SHP77 treated with DMSO at 0.1 percent for 48 hours (cell line): ENCODE measurements at places on chromosomes 2 and 18.

DNA sequence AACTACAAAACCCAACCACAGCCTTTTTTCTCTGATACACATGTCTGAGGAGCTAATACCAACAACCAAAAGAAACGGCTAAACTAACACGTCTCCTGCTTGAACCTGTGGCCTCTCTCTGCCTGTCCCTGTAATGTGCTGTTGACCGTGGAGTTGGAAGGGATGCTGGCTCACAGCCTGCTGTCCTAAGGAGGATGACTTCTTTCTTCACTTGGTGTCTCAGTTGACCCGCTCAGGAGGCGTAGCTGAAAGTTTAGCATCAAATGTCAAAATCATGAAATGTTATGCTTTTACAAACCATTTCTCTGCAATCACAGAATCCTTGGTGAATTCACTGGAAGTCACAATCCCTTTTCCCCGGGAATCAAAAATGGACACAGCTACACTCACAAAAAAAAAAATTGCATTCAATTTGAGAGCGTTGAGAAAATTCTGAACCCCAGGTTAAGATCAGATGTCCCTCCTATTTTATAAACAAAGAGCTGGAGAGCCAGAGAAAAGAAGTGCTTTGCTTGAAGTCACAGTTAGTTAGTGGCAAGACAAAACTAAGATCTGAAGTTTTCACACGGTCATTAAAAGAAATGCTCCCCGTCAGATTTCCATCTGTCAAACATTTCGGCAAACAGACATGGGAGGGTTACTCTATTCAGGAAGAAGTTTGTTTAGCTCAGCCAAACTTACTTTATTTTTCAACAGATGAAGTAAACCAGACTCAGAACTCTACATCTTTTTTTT is 74.3 kb downstream of the IRS1 start:
- DNase-seq = no peak

GRCh38 chr18:72742002-72742401 is 125.8 kb downstream of the NETO1 start:
- DNase-seq = no peak

- DNase-seq = no peak
Observed at GRCh38 chr18:79955302-79956075, 4.0 kb upstream of the SLC66A2 start.

DNA sequence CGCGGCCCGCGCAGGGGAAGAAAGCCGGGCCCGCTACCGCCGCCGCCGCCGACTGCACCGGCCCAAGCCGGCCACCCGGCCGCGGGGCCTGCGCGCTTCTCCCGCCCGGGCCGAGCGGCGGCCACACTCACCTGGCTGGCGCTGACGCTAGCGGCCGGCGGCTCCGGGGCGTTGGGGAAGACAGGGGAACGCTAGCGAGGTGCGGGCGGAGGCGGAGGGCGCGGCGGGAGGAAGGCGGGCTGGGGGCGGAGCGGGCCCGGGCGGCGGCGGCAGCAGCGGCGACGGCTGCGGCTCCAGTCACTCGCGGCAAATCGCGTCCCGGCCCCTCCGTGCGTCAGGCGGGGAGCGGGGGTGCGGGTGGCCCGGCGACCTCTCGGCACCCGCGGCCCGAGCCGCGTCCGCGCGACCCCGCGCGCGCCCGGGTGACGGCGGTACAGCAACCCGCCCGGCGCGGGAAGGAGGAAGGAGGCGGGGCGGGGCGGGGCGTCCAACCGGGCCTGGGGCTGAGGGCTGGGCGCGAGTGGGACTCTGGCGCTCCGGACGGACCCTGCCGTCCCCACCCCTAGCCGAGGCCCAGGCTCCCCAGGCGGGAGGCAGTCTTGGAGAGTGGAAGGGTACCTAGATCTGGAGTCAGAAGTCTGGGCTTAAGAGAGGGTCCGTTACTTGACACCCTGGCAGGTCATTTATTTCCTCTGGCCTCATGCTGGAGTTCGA is at the start of gene SESTD1:
Gene SESTD1 (minus strand): TSS at position 465 of the 714 bp plus-strand sequence. CDS start 72,991 bp downstream, outside the sequence.
- no peak for DNase-seq

DNA sequence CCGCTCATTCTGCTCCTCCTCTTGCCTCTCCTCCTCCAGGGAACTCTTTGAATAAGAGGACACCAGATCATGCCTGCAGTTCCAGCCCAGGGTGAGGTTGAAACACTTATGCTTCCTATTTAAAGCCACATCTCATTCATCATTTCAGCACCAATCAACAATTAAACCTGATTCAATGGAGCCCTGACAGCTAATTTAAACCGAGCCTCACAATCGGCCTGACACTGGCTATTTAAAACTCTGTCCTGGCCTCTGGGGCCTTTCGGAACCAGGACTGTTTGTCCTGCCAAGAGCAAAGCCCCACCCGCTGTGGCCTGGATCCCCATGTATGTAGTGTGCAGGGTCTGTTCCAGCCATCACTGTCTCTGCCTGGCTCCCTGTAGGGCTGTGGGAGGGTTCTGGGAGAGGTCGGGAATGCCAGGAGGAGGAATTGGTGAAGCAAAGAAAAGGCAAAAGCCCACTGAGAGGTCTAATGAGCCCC is 97.4 kb downstream of the MCFD2 start:
- no peak for DNase-seq

DNA sequence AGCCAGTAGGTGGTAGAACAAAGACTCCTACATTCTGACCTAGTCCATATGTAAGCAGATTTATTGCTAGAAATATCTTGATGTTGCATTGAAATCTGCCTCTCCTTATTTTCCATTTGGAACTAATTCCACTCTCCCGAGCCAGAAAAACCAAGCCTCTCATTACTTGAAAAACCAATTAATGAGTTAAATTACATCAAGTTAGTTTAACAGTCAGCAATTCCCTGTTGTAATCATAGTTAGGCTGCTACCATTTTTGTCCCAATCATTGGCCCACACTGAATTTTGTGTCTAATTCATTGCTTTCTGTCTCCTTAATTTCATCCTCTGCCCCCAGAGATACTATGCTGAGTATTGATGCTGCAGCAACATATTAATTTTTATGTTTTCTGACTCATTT is 168.3 kb upstream of the TNP1 start:
- DNase-seq = no peak

GRCh38 chr2:235091421-235091820 is 139.6 kb downstream of the SH3BP4 start:
- DNase-seq = no peak

DNA sequence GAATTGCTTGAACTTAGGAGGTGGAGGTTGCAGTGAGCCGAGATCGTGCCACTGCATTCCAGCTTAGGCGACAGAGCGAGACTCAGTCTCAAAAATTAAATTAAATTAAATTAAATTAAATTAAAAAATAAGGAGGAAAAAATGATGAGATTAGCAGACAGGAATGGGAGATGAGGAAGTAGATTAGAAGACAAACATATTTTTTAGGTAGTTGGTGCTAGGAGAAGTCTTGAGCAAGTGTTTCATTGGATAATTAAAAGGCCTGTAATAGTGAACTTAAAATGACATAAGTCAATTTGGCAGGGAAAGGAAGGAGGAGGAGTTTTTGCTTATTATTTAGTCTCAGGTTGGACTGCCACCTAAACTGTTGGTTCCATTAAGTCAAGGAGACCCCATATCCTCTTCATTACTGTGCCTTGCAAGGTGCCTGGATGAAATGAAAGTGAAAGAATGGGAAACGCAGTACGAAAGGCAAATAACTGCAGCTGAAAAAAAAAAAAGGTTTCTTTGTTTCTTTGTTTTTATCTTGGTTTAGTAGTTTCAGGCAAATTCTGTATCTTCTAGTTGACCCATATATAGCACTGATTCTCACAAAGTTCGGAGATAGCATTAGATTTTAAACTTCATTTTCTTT is 162.0 kb downstream of the SLC8A1 start:
- no peak for DNase-seq

DNA sequence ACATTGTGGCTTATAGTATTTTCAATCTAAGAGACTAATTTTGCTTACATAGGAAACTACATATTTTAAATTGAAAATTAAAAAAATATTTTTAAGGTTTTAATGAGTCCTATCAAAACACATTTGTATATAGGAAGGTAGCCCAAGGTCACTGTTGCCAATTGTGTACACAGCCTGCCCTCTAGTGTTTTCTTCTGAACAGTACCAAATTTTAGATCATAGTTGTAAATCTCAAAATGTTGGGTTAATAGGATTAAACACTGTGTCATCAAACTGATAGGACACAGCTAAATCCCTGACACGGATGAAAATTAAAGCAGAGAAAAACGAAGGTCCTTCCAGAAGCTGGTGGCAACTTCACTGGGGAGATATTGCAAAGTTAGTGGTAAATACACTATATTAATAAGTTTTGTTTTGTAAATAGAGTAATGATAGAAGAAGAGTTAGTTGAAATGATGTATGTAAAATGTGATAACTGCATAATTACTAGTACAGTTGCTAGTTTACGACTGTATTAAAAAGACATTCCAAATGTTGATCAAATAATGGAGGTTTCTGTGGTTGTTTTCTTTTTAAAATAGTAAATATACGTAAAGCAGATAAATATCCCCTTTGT is 19.7 kb downstream of the CLUL1 start:
- DNase-seq = no peak

DNA sequence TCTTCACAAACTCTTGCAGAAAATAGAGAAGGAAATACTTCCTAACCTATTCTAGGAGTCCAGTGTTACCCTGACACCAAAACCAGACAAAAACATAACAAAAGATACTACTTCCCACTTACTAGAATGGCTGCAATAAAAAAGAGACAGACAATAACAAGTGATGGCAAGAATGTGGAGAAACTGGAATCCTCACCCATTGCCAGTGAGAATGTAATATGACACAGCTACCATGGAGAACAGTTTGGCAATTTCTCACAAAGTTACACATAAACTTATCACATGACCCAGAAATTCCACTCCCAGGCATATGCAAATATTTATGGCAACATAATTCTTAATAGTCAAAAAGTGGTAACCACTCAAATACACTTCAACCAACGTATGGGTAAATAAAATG is 209.8 kb upstream of the CTAGE1 start:
- no peak for DNase-seq

GRCh38 chr2:181679544-181679979 is 755 bp downstream of the NEUROD1 start:
- no peak for DNase-seq

DNA sequence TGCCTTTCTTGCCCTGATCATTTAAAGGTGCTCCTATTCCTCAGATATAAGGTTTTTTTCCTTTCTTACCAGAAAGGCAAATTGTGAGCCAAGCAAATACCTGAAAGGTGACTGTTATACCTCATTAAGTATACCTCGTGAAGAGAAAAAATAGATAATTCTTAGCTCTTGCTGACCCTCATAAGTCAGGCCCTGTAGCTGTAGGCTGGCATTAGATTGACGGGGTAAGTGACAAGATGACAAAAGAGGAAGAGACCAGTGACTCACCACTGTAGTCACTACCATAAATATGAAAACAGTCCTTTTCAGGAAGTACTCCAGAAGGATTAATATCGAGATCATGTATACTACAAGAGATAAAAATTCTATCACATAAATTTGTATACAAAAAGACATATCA is 104.6 kb downstream of the PTPN4 start:
- DNase-seq = no peak

- DNase-seq = no peak
Observed at GRCh38 chr2:212359425-212360067, 179.1 kb downstream of the ERBB4 start.

GRCh38 chr2:222738809-222739208 is 67.4 kb downstream of the MOGAT1 start:
- no peak for DNase-seq

DNA sequence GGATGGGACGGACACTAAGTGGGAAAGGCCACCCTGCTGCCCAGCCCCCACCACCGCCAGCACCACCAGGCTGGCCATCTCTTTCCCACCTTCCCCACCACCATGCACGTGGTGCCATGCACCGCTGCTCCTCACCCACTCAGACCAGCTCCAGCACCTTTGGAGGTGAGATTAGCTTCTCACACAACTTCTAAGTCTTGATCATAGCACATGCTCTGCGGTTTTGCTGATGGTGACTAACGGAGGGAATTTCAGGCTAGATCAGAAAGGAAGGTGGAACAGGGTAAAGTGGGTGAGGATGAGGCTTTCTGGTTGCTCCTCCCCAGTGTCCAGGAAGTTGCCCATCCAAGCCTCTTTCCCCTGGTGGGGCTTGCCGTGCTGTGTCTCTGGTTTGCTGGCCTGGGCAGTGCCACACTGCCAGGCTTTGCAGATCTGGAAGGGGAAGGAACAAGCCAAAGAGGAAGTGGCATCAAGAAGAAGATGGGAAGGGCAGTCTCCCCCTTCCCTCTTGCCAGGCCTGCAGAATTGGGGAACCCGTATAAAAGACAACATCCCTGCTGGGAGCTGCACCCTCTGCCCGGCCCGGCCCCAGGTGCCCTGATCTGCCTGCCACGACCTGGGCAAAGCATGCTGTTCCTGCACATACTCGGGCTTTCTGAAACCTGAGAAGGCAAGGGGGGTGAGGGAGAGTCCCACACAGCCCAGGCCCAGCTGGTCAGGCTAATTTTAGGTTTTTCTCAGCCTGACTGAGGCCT is 44.3 kb upstream of the CAB39 start:
- peak; percentile 5 for DNase-seq

GRCh38 chr2:201654616-201655384 is 11.5 kb upstream of the TMEM237 start:
- DNase-seq = no peak

DNA sequence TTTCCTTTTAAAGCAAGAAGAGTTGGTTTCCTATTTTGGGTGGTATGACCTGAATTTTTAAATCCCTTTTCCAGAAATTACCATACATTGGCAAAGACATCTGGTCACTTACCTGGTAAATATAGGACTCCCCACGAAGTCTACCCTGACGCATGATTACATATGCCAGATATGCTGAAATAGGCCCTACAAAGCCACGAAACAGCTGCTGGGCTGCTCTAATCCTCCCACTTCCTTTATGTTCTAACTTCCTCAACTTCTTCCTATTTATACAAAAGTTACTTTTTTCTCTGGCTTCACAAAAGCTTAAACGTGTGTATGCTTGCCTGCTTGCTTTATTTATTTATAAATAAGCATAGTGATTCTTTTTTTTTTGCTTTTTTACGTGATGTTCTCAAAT is 186.0 kb upstream of the EPHA4 start:
- no peak for DNase-seq

GRCh38 chr2:10120877-10121574 is 1.5 kb upstream of the RRM2 start:
- DNase-seq = no peak

DNA sequence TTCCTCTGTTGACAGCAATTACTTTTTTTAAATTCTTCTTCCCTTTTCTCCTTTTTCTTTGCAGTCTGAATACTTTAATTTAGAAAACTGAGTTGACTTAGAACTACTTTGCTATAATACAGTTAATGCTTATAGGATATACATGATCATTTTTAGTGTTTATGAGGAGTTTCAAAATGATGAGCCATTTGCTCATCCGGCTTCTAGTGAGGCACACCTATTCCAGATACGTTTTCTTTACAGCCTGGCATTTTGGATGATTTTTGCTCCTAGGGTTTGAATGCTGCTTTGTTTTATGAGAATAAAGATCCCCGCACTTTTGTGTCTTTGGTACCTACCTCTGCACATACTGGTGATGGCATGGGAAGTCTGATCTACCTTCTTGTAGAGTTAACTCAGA is 52.8 kb downstream of the EIF5B start:
- no peak for DNase-seq
